ENCODE measurements at places on chromosomes 7 and 10.

DNA sequence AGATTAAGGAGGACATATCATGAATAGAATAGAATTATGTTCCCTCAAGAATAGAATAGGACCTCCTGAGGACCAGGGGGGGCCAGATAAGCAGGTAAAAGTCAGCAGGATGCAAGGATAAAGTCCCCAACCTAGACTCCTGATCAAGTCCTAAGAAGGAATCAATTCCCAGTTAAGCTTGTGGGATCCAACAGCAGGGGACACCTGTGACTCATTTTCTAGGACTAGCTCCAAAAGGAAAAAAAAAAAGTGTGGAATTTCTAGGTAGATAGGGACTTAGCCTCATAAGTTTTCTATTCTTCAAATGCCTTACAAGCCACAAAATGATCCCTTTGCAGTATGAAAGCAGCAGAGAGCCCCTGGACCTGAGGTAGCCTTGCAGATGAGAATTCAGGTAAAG is 336.2 kb downstream of the WDR11 start:
- DNase-seq: no peak

DNA sequence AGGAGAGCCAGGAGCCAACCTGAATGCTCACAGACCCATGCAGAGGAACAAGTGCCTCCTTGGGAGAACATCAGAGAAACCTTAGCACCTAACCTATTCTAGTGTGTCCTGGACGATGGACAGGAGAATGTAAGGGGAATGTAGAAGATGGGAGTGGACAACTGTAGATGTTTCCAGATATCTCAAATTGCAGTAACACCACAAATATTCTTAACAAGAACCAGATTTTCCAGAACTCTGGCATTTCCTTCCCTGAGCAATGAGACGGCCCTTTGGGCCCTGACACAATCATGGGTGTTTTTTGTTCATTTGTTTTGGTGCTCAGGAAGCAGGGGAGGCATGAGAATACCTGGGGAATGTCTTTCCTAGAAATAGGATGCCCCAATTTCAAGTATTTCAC is 196.1 kb upstream of the PRSS1 start:
- no peak for DNase-seq

GRCh38 chr7:143480501-143480900 is 2.8 kb downstream of the TAS2R41 start:
- DNase-seq: no peak

DNA sequence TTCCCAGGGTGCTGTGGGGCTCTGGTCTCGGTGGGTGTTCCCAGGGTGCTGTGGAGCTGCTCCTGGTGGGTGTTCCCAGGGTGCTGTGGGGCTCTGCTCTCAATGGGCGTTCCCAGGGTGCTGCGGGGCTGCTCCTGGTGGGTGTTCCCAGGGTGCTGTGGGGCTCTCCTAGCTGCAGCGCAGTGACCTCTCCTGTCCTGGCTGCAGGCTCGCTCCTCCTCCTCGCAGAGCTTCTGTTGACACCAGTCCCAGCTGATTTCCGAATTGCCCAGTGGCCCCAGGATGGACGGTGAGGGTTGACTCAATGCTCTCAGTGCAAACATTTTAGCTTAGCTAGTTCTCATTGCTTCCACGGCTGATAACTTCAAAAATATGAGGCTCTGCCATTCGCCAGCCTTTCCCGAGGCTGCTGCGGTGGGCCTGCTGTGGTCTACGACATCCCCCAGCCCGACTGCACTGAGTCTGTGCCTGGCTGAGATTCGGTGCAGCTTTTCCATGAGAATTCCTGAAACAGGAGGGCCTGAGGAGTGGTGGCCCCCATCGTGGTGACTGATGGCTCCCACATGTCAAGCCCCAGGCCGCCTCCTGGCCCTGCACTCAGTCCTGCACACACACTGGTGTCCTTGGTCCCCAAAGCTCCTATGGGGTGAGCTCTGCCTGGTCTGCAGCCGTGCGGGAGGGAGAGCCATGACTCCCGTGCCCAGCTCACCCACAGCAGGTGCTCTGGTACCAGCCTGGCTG is 58.3 kb upstream of the NKX6-2 start:
- DNase-seq: no peak

GRCh38 chr7:99326408-99326782 is 697 bp downstream of the ARPC1A start:
- DNase-seq: no peak

GRCh38 chr10:3783316-3783681 is 1.7 kb downstream of the KLF6 start:
- DNase-seq: peak; percentile 74

DNA sequence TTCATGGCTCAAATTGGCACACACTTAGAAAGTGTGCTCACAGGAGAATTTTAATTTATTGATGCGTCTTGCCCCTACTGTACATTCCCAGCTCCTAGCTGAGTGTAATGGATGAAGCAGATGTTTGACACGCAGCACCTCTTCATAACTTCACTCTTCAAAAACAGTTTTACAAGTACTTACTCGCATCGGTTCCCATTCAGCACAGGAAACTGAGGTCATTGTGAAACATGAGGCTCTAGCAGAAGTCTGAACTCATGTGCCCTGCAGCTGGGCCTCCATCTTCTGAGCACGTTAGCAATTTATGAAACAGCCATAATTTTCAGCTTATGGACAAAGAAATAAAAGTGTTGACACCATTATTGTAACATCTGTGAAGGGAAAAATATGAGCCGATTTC is 558.9 kb upstream of the MGMT start:
- no peak for DNase-seq

- DNase-seq: no peak
Observed at GRCh38 chr7:54560723-54561122, 18.5 kb downstream of the VSTM2A start.

GRCh38 chr10:123916775-123917174 is 25.2 kb upstream of the CPXM2 start:
- no peak for DNase-seq

GRCh38 chr7:91941450-91941849 is 788 bp downstream of the AKAP9 start:
- DNase-seq: no peak

- no peak for DNase-seq
Observed at GRCh38 chr7:92359801-92360200, 87.5 kb upstream of the GATAD1 start.

DNA sequence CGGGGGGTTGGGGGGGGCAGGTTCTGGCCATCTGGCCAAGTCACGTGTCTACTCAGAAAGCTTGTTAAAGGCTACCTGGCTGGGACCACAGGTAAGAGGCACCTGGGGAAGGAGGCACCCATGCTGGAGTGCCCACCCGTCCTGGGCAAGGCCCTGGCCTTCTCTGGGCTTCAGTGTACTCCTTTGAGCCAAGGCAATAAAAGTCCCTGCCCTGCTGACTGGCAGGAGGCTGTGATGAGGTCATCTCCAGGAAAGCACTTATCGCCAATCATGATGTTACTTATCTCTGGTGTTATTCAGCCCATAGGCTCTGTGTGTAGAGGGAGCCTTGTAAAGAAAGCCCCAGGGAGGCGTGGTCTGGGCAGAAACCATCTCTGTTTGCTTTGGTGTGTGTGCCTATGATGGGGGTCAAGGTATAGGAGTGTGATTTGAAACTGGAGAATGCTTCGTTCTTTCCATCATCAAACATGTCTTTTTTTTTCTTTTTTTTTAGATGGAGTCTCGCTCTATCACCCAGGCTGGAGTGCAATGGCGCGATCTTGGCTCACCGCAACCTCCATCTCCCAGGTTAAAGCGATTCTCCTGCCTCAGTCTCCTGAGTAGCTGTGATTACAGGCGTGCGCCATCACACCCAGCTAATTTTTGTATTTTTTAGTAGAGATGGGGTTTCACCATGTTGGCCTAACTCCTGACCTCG is 2.5 kb upstream of the CLDN4 start:
- DNase-seq: no peak

DNA sequence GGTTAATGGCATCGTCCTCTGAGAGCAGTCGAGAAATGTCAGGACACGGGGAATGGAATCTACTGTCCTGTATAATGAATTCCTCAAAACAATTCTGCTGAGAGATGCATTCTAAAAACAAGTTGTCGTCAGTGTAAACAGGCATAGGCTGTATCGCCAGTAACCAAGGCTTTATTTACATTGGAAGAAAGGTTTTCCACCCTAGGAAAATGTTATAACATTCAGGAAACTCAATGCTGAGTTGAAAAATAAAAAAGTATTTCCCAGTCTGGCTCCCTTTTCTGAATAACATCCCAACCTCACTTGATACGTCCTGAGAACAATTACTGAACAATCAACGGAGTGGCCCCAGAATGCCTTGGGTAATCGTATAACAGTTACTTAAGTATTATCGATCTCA is 79.6 kb upstream of the UCN3 start:
- DNase-seq: no peak

DNA sequence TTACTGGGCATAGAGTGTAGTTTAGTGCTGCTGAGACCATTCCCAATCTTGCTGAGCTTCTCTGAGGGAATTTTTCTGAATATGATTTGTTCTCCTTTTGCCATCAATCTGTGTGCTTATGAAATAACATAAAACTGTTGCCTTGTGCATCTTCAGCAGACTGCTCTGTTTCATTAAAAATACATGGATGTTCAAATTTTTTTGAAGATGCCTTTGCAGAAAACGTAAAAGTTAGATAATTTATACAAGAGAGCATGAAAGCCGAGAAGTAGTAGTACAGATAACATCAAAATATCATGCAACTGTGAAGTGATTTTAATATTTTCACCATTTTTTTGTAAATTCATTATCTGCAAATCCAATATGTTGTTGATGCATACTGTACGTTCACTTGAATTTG is 174.7 kb upstream of the CSTF2T start:
- DNase-seq: no peak

DNA sequence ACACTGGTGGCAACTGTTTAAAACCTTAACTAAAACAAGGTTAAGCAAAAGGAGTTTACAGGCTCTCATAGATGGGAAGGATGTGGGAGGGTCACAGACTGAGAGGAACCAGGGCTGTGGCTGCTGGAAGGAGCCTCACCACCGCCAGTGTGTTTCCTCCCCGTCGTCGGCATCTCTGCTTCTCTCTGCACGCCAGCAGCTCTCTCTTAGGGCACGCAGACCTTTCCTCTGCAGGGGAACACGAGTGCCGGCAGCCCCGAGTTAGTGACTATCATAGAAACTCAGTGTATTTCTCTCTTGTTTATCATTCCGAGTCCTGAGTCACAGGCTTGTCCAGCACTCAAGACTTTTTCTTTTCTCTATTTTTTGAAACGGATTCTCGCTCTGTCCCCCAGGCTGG is 8.1 kb upstream of the SH2D4B start:
- no peak for DNase-seq

GRCh38 chr7:5523052-5523711 is 99.5 kb upstream of the TNRC18 start:
- DNase-seq: no peak
